ENCODE measurements at places on chromosomes 11 and 22.
A peak's percentile ranks its signal among the peaks of the same experiment; 100 is the strongest.

DNA sequence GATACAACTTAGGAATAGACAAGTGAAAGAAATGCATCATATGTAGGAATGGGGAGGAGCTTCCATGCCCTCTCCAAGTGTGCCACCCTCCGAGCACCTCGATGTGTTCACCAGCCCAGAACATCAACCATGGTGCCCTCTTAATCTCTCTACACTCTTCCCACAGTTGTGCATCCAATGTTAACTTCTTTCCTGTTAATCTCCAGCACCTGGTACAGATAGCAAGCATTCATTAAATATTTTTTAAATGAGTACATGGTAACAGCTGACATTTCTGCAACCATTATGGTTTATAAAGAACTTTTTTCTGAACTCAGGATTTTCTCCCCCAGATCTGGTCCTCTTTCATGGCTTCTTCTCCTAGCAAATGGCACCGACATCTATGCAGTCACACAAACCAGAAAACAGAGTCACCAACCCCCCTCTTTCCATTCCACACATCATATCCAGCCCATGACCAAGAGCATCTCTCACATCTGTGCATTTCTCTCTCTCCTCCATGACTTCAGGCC is 118.1 kb upstream of the CLPB start:
- no peaks in the 10 kb centered on the region for H3K36me3 ChIP-seq
- H3K27ac ChIP-seq: no peak overlapping the region
- no peaks in the 10 kb centered on the region for H3K4me1 ChIP-seq
- H3K4me3 ChIP-seq: no peak overlapping the region

DNA sequence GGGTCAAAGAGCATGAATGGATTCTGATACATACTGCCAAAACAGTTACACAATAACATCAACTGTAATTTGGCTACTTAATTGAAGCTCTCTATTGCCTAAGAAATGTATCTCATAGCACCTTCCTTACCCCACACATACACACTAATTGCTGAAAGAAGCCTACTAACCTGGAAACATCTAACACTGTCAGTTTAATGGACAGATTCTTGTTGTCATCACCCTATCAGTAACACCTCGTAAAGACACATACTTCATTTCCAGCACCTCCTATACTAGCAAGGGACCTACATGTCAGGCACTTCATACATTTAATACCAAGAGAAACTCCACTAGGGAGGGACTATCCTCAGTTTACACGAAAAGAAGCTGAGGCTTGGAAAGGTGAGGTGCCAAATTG is 9.9 kb downstream of the NAP1L4 start:
- H3K27me3 ChIP-seq: no peaks in the 10 kb centered on the region
- no peak overlapping the region for H3K4me3 ChIP-seq
- peaks cover 32% of the 10 kb centered on the region for H3K36me3 ChIP-seq
- no peaks in the 10 kb centered on the region for H3K4me1 ChIP-seq
- DNase-seq: no peak

GRCh38 chr11:26621132-26621531 is 49.1 kb upstream of the MUC15 start:
- no peaks in the 10 kb centered on the region for H3K27me3 ChIP-seq
- H3K4me1 ChIP-seq: no peaks in the 10 kb centered on the region
- H3K36me3 ChIP-seq: no peaks in the 10 kb centered on the region

- H3K27ac ChIP-seq: no peak overlapping the region
- no peak for DNase-seq
These were observed 218.7 kb upstream of the MTNR1B start for GRCh38 chr11:92750794-92751193.

- H3K27ac ChIP-seq: no peak overlapping the region
- H3K4me3 ChIP-seq: no peak overlapping the region
- H3K36me3 ChIP-seq: no peaks in the 10 kb centered on the region
- no peaks in the 10 kb centered on the region for H3K27me3 ChIP-seq
- no peaks in the 10 kb centered on the region for H3K4me1 ChIP-seq
- DNase-seq: no peak
These were observed 194.5 kb downstream of the SNX19 start for GRCh38 chr11:130721736-130722135.

GRCh38 chr11:113331441-113331840 is 17.1 kb downstream of the TTC12 start:
- H3K27ac ChIP-seq: no peak overlapping the region
- H3K4me3 ChIP-seq: no peak overlapping the region
- no peak for DNase-seq

GRCh38 chr22:39241794-39242594 is 2.8 kb downstream of the PDGFB start:
- H3K4me3 ChIP-seq: no peak overlapping the region
- H3K4me1 ChIP-seq: peaks cover 11% of the 10 kb centered on the region
- no peaks in the 10 kb centered on the region for H3K36me3 ChIP-seq
- H3K27ac ChIP-seq: no peak overlapping the region
- no peak for DNase-seq
- no peaks in the 10 kb centered on the region for H3K27me3 ChIP-seq

- DNase-seq: no peak
- H3K27me3 ChIP-seq: no peaks in the 10 kb centered on the region
- no peak overlapping the region for H3K4me3 ChIP-seq
- H3K4me1 ChIP-seq: no peaks in the 10 kb centered on the region
These were observed 5.7 kb upstream of the MYEOV start for GRCh38 chr11:69287968-69288882.

DNA sequence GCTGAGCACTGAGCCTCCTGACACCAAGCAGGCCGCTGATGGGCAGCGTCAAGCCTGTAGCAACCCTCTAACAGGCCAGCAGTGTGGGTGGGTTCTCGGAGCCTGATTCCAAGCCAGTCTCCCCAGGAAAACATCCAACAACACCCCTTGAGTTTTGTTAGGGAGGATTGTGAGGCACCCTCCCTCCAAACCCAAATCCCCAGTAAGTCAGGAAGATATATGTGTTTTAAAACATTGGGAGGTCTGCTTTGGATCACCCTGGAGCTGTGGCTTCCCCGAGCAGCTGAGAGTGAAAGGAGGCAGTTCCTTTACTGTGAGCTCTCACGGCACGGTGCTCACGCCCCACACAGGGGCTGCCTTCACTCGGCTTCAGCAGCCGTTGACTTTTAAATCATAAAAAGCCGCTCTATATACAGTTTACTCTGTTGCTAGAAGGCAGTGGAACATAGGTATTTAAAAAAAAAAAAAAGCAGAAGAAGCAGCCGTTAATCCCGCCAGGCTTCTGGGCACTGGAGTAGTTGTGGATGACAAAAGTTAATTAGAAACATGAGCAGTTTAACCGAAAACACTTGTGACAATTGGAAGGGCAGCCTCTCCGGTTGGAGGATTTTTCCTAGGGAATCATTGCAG is 218.6 kb downstream of the NAV2 start:
- H3K27ac ChIP-seq: no peak overlapping the region
- no peaks in the 10 kb centered on the region for H3K27me3 ChIP-seq
- H3K4me1 ChIP-seq: no peaks in the 10 kb centered on the region
- no peaks in the 10 kb centered on the region for H3K36me3 ChIP-seq
- no peak for DNase-seq
- no peak overlapping the region for H3K4me3 ChIP-seq

DNA sequence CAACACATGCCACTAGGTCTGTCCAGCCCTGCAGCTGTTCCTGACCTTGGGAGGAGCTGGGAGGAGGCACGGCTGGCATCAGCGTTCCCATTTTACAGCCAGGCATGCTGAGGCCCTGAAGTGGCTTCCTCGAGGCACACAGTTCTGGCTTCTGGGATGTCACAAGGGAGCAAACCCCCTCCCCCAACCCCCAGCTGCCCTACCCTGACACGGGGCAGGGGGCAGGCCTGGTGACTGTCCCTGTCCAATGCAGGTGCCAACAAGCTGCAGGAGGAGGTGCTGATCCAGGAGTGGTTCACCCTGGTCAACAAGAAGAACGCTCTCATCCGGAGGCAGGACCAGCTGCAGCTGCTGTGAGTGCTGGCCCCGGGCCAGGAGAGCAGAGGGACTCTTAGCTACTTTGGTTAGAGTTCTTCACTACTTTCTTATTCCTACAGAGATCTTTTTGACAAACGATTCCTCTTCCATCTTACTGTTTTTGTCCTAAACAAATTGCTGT is 5.3 kb downstream of the KCNK7 start:
- H3K4me1 ChIP-seq: peaks cover 30% of the 10 kb centered on the region
- H3K27me3 ChIP-seq: no peaks in the 10 kb centered on the region
- H3K4me3 ChIP-seq: no peak overlapping the region
- DNase-seq: no peak
- no peak overlapping the region for H3K27ac ChIP-seq

DNA sequence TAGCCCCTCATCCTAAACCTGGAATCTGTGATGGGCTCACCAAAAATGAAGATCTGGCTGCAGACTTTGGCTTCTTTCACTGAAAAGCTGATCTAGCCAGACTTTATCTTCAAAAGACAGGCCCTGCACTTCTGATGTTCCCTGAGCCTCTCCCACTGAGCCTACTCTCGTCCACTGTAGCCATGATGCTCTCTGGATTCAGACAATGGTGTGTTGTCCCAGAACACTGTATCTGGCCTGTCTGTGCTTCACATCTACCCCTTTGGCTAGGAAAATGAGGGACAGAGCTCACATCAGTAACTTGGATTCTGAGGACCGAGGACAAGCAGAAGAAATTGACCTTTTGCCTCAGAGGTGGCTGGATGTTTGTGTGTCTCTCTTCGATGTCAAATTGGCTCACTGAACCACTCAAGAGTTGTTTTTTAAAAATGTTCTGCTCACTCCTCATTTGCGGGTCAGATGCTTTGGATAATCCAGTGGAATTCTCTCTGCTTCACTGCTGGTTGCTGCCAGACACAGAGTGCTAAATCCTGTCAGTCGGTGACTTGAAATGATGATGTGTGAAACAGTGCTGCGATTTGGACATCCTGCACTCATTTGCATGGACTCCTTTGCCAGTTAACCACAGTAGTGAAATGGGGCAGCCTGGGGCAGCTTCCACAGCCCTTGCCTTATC is 67.5 kb downstream of the ARFGAP2 start:
- H3K4me1 ChIP-seq: peaks cover 85% of the 10 kb centered on the region
- no peaks in the 10 kb centered on the region for H3K36me3 ChIP-seq
- peak overlapping the region; percentile 63 for H3K4me3 ChIP-seq
- H3K27ac ChIP-seq: peak overlapping the region; percentile 99

- H3K36me3 ChIP-seq: no peaks in the 10 kb centered on the region
These were observed 10.8 kb downstream of the ARAP1 start for GRCh38 chr11:72741429-72741833.

DNA sequence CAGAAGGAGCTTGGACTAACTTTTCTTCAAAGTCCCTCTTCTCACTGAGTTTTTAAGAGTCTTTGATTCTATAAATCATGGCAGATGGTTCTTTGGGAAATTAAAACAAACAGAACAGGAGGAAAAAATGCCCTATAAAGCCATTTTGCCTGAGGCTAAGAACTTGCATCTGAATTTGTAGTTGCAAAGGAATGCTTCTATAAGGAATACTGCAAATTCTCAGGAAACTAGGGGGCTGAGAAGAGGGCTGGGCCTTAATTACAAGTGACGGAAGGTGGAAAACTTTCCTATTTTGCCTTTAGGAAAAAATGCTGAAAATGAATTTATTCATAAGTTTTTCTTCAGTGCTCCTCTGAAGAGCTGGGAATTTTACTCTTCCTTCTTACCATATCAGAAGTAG is 90.0 kb upstream of the NARS2 start:
- H3K27me3 ChIP-seq: no peaks in the 10 kb centered on the region
- DNase-seq: no peak
- H3K36me3 ChIP-seq: no peaks in the 10 kb centered on the region
- H3K4me1 ChIP-seq: no peaks in the 10 kb centered on the region
- H3K27ac ChIP-seq: no peak overlapping the region

DNA sequence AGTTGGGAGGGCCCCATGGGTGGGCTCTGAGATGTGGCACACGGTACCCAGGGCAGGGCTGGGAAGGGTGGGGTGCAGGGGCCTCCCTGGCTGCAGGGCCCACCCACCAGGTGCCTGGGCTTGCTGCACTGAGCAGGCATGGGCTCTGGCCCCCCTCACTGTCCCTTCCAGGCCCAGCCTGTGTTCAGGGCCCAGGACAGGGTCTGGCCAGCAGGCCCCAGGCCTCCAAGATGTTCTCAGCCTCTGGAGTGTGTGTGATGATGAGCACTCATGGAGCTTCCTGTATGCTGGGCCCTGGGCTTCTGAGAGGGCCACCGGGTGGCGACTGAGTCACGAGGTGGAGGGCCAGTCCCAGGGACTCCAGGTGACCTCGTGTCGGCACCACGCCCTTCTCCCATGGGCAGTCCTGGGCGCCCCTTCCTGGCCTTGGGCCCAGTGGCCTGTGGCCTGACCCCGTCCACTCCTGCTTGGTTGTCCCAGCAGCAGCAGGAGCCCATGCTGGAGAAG is 55.9 kb upstream of the CCDC188 start:
- peaks cover 16% of the 10 kb centered on the region for H3K4me1 ChIP-seq
- no peak overlapping the region for H3K27ac ChIP-seq
- peak; percentile 54 for DNase-seq
- no peaks in the 10 kb centered on the region for H3K27me3 ChIP-seq
- no peaks in the 10 kb centered on the region for H3K36me3 ChIP-seq
- peak overlapping the region; percentile 93 for H3K4me3 ChIP-seq

DNA sequence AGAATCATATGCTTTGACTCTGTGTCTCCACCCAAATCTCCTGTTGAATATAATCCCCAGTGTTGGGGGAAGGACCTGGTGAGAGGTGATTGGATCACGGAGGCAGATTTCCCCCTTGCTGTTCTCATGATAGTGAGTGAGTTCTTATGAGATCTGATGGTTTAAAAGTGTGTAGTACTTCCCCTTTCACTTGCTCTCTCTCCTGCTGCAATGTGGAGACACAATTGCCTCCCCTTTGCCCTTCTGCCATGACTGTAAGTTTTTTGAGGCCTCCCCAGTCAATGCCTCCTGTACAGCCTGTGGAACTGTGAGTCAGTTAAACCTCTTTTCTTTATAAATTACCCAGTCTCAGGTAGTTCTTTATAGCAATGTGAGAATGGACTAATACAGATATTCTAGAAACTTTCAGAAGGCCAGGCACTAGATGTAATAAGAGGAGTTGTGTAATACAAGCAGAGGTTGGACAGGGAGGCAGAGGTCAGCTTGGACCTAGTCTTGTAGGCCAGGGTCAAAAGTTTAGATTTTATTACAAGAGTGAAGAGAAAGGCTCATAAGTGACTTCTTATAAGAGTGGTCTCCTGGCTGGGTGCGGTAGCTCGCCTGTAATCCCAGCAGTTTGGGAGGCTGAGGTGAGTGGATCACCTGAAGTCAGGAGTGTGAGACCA is 9.3 kb upstream of the SERPING1 start:
- no peak overlapping the region for H3K27ac ChIP-seq
- no peaks in the 10 kb centered on the region for H3K36me3 ChIP-seq
- H3K27me3 ChIP-seq: no peaks in the 10 kb centered on the region
- no peak for DNase-seq
- H3K4me3 ChIP-seq: no peak overlapping the region
- H3K4me1 ChIP-seq: no peaks in the 10 kb centered on the region

DNA sequence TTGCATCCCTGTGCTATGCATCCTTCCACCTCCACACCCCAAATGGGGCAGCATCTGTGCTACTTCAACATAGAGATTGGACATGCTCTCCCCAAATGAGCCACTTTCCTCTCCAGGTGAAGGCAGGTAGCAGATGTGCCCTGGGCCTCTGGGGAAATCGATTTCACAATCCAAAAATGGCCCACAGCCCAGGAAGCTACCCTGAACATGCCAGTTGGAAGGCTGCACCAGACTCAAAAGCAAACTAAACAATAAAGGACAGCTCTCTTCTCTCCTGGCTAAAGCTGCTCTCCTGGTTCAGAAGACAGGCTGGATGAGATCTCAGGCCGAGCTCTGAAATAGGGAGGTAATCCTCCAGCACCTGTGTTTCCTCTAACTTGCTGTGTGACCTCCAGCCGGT is 19.7 kb downstream of the ISX start:
- no peaks in the 10 kb centered on the region for H3K27me3 ChIP-seq
- H3K36me3 ChIP-seq: no peaks in the 10 kb centered on the region
- DNase-seq: no peak
- H3K4me3 ChIP-seq: no peak overlapping the region
- peaks cover 5% of the 10 kb centered on the region for H3K4me1 ChIP-seq
- H3K27ac ChIP-seq: no peak overlapping the region

- no peaks in the 10 kb centered on the region for H3K27me3 ChIP-seq
- H3K27ac ChIP-seq: no peak overlapping the region
- DNase-seq: no peak
These were observed 35.7 kb downstream of the SREBF2 start for GRCh38 chr22:41868556-41868955.

All from Karpas-422 (cell line).